ENCODE measurements at places on chromosomes 2 and 18. TPM values are rescaled to one million over a fixed set of nuclear protein-coding genes. Genes with fewer than 3 reads are reported as not detected.

DNA sequence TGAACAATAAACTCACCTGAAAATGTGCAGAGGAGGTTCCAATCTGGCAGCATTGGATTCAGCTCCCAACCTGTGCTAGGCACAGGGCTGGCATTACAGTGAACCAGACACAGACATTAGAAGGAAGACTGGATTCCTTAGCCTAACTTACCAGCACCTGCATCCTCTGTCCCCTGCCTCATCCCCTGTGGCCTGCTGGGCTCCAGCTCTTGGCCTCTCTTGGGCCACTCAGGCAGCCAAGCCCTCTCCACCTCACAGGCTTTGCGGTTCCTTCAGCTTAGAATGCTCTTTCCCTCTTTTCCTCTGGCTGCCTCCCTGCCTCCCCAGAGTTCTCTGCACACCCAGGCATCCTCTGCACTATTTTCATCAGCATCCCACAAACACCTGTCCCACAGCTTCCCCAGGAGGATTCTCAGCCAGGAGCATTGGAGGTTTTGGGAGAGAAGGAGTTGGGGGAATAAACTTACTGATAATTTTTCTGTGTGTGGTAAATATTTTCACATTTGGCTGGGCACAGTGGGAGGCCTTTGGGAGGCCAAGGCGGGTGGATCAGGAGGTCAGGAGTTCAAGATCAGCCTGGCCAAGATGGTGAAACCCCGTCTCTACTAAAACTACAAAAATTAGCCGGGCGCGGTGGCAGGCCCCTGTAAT, 132.0 kb downstream of the INHBB start:
- no peak for DNase-seq

- no peak for DNase-seq
These were observed 50.6 kb downstream of the GALNT3 start for GRCh38 chr2:165743442-165743841.

DNA sequence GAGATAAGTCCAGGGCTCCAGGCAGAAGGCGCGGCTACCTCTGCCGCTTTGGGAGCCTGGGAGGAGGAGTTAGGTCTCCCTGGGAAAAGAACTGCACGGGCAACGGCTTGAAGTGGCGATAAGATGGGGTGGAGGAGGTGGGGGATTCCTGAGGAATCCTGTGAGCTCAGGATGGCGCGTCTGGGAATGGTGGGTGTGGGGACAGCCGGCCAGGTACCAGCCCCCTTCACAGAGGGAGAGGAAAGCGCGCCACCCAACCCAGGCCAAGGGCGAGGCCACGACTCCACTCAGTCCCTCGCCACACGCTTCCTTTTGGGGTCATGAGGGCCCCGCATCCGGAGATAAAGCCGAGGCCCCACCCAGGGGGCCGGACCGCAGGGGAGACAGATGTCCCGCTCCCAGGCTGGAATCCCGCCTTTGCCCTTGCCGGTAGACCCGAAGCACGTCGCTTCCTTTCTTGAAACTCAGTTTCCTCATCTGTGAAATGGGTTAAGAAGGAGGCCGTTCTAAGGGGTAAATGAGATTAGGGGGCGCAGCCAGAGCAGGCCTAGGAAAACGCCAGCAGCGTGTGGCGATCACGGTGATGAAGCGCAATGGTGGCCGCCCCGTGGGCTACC, 1.7 kb upstream of the CTDSP1 start:
- peak; percentile 94 for DNase-seq

DNA sequence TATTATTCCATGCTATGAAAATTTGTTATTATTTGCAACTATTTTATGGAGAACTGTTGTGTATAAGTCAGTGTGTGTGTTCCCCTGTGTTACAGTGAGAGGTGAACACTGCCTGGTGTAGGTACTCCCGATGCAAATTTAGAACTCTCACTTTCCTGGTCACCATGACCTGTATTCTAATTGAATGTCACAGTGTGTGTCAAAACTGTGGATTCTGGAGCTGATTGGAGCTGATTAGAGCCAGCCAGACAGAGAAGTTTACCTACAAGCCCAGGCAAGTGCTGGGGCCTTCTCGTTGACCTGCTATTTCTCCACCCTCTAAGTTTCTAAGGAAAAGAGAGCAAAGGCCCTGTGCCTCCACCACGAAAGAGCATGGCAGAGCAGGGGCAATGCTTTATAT, 216.0 kb downstream of the NYAP2 start:
- DNase-seq, result no peak

- peak; percentile 77 for DNase-seq
These were observed 27.3 kb downstream of the LAMA3 start for GRCh38 chr18:23716516-23716915.

DNA sequence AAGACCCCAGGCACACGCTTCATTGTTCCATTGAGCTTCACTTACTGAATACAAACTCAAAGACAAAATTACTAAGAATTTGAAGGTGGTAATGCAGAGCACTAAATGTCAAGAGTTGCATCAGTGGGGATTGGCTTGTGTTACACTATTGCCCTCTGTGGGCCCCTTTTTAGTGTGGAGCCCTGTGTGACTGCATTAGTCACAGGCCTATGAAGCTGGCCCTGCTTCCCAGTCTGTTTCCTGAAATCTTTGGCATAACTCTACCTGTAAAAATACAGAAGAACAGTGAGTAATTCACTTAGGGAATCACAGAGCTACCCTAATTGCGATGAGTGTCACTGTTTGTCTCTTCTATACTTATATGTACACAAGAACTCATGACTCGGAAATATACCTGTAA, 40.0 kb upstream of the STPG4 start:
- DNase-seq, result peak; percentile 74

DNA sequence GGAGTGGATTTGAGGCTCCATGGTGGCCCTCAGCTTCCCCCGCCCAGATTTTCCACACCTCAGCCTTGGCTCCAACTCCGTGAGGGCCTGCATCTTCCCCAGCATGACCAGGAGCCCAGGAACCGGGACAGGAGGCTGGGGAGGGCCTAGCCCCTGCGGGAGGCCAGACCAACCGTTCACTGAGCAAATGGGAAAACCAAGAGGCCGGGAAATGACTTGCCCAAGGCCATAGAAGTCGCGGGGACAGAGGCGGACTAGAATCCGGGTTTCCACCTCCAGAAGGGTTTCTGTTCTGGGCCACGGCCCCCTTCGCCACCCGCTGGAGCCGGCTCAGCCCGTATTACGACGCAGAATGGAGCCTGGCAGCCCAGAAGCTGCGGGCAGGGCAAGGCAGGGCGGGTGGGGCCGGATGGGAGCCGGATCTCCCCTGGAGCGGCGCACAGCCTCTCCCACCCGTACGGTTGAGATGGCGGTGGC, 7.9 kb upstream of the CRYBA2 start:
- no peak for DNase-seq

Gene ANKRD30BL
- not detected for total RNA-seq

Gene OTOF
- not detected for total RNA-seq

Gene FBXO41
- total RNA-seq, result 1.1 TPM

Gene ITPRIPL1
- total RNA-seq, result 14.5 TPM

Gene FAP
- 142 TPM for total RNA-seq

Gene MARCHF4
- total RNA-seq, result 0.48 TPM

Gene IL1A
- total RNA-seq, result 1.9 TPM

All from RPMI7951 (cell line).